ENCODE measurements at places on chromosomes 1 and 21.
A peak's percentile ranks its signal among the peaks of the same experiment; 100 is the strongest.

DNA sequence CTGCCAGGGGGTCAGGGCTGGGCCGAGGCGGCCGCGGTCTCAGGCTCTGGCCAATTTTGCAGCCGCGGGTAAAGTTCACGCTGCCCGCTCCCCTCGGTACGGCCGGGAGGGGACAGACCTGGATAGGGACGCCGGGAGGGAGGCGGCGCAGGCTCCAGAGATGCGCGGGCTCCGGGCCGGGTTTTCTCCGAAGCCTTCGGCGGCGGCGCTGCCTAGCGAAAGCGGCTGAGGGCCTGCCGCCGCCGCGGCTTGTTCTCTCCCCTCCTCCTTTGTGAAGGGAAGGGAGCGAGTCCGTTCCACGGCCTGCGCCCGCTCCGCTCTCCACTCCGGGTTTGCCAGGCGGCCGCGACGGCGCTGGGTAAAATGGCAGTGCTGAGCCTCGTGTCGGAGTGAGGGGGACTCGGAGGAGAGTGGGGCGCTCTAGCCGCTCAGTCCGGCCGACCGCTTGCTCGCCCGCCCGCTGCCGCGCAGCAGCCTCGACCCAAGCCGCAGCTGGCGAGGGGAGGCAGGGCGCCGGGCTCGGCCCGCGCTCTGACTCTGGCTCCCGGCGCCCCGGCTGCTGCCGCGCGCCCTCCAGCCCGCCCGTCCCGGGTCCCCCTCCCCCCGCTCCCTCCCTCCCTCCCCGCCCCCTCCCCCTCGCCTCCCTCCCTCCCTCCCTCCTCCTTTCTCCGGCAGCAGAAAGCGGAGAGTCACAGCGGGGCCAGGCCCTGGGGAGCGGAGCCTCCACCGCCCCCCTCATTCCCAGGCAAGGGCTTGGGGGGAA lies at the start of gene ARID1A:
Gene ARID1A (plus strand): TSS at position 660 of the 763 bp plus-strand sequence. CDS start 389 bp downstream, outside the sequence.
- DNase-seq = peak; percentile 96

DNA sequence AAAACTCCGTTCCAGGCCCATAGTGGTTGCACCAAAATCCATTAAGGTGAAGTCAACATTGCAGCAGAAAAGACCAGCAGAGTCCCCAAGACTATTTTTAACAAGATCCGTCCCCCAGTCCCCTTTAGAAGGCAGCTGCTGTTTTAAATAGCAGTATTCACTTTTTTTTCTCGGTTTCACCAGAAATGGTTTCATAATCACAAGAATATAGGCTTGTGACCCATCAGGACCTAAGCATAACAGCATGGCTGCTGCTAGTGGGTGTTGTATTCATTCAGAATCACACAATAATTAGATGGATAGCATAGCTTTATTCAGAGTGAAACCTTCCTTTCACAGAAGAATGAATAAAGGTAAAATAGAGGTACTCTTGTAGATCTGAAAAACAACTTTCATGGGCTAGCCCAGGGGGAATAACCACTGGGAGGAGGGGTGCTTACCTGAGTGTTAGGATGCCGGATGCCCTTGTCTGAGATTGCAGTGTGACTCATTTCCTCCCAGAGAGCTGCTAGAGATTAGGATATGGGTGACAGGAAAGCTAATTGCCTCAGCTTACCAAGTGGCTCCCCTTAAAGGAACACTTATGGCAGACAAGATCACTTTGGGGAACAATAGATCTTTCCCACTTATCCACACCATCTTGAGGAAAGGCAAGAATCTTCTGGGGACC lies 35.0 kb downstream of the ACKR1 start:
- no peak for DNase-seq

DNA sequence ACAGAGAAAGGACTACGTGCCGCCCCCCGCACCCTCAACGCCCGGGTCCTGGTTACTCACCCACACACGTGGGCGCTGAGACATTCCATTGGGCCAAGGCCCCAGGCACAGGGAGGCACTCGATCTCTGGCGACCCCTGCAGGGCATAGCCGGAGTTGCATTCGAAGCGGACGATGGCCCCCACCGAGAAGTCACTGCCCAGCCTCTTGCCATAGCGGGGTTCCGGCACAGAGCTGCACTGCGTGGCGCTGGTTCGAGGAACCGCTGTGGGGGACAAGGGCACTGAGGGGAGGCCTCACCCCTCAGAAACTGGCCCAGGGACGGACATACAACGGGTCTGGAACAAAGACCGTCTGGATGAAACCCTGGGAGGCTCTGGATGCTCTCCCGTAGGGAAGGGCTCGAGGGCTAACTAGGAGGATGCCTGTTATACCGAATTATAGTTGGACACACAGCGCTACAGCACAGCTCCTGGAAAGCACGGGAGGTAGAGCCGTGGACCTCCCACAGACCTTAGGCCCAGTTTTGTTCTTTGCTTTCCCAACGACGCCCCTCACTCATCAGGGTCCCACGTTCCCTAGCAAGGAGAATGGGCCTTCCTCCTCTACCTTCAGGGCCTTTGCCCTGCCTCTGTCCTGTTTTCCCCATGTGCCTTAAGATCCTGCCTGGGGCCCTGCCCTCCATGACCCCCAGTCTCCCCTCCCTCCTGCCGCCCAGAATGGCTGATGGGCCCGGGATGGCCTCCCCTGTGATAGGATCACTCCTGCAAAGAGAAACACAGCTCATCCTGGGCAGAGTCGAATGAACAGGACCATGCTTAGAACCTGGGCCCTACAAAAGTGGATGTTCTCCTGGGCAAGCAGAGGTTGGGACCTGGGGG lies 152.8 kb downstream of the ZSCAN20 start:
- DNase-seq = peak; percentile 37

DNA sequence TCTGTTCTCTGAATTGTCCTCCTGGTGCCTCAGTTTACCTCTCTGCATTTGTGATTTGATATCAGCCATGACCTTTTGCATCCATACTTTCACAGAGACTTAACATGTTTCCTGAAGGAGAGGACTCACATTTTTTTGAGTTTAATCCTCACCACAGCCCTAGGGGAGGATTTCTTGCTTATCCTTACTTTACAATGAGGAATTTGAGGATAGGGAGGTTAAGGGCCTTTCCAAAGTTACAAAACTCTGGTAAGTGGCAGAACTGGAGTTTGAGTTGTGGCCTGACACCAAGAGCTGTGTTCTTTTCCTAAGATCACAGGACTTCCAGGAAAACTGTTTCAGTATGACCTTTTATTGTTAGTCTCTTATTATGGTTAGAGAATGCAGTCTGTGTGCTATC lies 34.2 kb downstream of the TNFRSF8 start:
- DNase-seq = no peak

GRCh38 chr1:80403471-80403893 lies 1397.0 kb upstream of the ADGRL4 start:
- DNase-seq = no peak

- no peak for DNase-seq
Measured at GRCh38 chr1:39082811-39083576, 56.8 kb downstream of the NDUFS5 start.

DNA sequence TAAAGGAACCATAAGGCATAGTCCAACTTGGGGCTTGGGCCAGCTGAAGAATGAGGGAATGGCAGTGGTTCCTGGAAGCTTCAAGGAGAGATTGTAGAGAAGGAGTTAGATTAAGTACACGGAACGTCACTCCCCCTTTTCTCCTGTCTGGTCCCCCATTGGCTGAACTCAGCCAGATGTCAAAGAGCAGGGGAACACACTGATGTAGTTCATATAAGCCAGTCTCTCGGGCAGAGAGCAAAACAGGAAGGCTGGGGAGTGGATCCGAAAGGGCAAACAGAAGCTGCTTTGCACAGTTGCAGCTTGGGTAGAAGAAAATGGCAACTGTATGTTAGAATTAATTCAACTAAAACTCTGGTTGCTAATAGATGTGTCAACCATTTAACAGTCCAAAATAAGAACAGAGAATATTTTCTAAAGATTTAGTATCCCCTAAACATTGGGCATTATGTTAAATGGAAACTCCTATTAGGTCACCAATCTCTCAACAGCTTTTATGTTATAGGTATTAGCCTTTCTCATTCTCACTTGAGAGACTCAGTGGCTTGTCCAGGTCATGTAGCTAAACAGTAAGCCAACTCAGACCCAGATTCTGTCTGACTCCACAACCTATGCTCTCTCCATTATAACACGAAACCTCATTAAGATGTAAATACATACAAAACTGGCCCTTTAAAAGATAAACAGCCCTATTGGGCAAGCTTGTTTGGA lies 600.7 kb upstream of the USP24 start:
- DNase-seq = no peak

DNA sequence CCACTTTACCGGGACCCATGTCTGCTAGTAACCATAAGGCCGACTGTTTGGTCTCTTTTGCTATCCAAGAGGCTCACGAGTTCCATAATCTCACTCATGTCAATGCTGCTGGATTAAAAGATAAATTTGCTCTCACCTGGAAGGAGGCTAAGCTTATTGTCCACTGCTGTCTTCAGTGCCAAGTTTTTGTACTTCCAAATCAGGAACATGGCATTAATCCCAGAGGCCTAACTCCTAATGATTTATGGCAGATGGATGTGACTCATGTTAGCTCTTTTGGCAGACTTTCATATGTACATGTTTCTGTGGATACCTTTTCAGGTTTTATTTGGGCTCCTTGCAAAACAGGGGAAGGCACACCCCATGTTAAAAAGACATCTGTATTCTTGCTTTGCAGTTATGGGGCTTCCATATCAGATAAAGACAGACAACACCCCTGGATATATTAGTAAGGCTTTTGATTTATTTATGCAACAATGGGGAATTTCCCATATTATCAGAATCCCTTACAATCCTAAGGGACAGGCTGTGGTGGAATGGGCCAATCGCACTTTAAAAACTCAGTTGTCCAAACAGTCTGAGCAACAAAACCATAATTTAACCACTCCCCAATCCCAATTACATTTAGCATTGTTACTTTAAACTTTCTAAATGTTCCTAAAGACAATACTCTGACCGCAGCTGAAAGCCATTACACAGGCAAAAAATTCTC lies 162.7 kb downstream of the IER5 start:
- no peak for DNase-seq

DNA sequence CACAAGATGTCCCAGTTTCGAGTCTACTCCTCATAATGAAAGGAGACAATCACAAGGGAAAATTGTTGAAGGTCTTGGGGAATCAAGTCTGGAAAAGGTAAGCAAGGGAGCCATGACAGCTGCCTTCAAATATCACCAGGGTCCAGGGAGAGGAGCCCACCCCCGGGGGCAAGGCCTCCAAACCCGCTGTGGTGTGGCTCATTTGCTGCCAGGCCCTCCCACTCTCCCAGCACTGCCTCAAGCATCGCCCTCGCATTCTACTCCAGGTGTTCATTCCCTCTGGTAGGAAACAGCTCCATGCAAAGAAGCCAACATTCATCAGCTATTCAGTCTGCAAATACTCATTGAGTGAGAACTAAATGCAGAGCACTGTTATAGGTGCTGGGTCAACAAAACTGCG lies 8.6 kb downstream of the S100A9 start:
- no peak for DNase-seq

DNA sequence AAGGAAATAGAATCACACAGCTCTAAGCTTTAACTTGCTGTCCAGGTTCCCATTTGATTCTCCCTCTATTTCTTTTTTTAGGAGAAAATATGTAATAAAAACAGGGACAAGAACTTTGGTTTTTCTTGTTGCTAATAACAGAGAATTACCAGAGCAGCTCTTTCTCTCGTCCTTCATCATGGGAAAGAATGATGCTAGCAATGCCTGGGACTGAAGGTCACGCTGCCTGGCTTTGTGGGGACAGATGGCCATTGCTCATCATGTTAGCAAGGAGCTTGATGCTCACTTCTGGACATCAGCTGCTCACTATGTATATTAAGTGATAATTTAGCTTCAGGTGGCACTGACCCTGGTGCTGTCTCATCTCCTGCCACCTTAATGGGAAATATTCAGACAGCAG lies 77.3 kb upstream of the AKT3 start:
- DNase-seq = no peak

All from activated CD4-positive, alpha-beta T cell treated with anti-CD3 and anti-CD28 coated beads for 48 hours (primary cell).